Stimulated activated CD8-positive, alpha-beta memory T cell treated with anti-CD3 and anti-CD28 coated beads, Interleukin-4, amount 100 ng/mL, for 1 hour (primary cell): ENCODE measurements at places on chromosomes 12 and 14.

DNA sequence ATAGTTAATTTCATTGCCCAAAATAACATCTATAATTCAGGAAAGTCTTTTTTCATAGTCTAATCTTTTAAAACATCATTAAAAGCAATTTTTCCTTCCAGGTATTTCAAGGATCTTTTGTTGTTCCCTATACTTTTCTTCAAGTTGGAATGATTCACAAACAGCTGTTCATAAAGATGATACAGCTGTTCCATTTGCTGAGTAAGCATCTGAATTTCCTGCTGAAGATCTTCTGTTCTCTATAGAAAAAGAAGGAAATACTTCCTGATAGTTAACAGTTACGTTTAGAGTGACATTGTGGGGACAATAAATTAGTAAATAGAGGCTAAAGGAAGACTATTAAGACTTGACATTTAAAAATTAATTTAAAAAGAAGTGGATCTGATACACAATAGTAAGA lies 30.3 kb upstream of the ESR2 start:
- no peak for DNase-seq

GRCh38 chr12:116140529-116140928 lies 137.0 kb downstream of the MED13L start:
- no peak for DNase-seq

- no peak for DNase-seq
These were observed 1331.5 kb upstream of the TMEM132C start for GRCh38 chr12:126935435-126935834.

DNA sequence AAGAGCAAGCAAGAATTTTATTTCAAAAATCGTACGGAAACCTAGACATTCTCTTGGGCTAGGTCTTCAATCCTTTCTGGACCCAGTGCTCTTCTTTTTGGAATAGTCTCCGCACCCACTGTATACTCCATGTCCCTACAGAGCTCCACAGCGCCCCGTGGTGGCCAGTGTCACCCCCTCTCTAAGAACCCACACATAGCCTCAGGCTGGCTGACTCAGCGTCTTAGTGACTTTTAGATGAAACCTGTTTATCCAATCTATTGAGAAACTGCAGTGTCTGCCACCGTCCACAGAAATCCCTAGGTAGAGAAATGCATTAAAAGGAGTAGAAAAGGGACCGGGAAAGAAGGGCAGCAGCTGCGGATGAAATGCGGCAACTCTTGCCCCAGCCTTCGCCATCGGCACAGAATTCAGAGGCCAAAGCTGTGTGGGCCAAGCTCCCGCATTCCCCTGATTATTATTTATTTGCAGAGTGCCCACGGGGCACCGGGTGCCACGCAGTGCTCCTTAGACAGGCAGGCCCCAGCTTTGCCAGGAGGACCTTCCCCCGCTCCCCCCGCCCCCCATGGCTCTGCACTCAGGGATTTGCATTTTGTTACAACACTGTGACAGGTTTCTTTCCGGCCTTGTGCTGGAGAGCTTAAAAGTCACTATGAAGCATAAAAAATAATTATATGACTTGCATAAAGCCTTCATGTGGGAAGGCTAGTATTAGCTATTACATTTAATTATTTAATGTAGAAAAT lies 170.1 kb upstream of the FKBP4 start:
- no peak for DNase-seq

GRCh38 chr12:75129275-75129674 lies 80.4 kb downstream of the KCNC2 start:
- DNase-seq: no peak
